Ascending aorta (tissue), 2 donors: ENCODE measurements at places on chromosomes 3 and 15. TPM values are rescaled to one million over a fixed set of nuclear protein-coding genes. Genes with fewer than 3 reads are reported as not detected.

GRCh38 chr3:11510356-11510755, 133.4 kb downstream of the VGLL4 start:
- no peaks in the 10 kb centered on the region for H3K36me3 ChIP-seq
- no peaks in the 10 kb centered on the region for H3K27me3 ChIP-seq
- H3K4me3 ChIP-seq: no peak overlapping the region
- peaks cover 26% of the 10 kb centered on the region for H3K4me1 ChIP-seq
- no peak for DNase-seq

- no peaks in the 10 kb centered on the region for H3K36me3 ChIP-seq
- no peak overlapping the region for H3K27ac ChIP-seq
- H3K4me3 ChIP-seq: no peak overlapping the region
- H3K4me1 ChIP-seq: peaks cover 11% of the 10 kb centered on the region
Measured at GRCh38 chr15:57218826-57219576, 157.3 kb upstream of the CGNL1 start.

GRCh38 chr3:111284503-111285183, 213.0 kb downstream of the NECTIN3 start:
- DNase-seq: no peak
- H3K4me1 ChIP-seq: no peaks in the 10 kb centered on the region
- H3K27me3 ChIP-seq: no peaks in the 10 kb centered on the region
- no peak overlapping the region for H3K27ac ChIP-seq

GRCh38 chr15:71238926-71239325, 123.7 kb downstream of the THSD4 start:
- H3K27me3 ChIP-seq: no peaks in the 10 kb centered on the region
- DNase-seq: no peak
- H3K27ac ChIP-seq: no peak overlapping the region
- H3K4me3 ChIP-seq: no peak overlapping the region
- peaks cover 5% of the 10 kb centered on the region for H3K36me3 ChIP-seq

- no peak overlapping the region for H3K4me3 ChIP-seq
- H3K27me3 ChIP-seq: no peaks in the 10 kb centered on the region
- no peaks in the 10 kb centered on the region for H3K36me3 ChIP-seq
- no peak overlapping the region for H3K27ac ChIP-seq
- H3K4me1 ChIP-seq: no peaks in the 10 kb centered on the region
- no peak for DNase-seq
Measured at GRCh38 chr15:85037641-85038040, 56.0 kb downstream of the PDE8A start.

PP2D1 gene
- not detected for total RNA-seq

NMB gene
- 18.8 TPM for total RNA-seq
